ENCODE measurements at places on chromosomes 16 and 17.

- no peak for DNase-seq
Measured at GRCh38 chr17:69268543-69269014, 40.0 kb upstream of the ABCA10 start.

- DNase-seq: no peak
Measured at GRCh38 chr16:48129926-48130325, 25.9 kb downstream of the ABCC12 start.

DNA sequence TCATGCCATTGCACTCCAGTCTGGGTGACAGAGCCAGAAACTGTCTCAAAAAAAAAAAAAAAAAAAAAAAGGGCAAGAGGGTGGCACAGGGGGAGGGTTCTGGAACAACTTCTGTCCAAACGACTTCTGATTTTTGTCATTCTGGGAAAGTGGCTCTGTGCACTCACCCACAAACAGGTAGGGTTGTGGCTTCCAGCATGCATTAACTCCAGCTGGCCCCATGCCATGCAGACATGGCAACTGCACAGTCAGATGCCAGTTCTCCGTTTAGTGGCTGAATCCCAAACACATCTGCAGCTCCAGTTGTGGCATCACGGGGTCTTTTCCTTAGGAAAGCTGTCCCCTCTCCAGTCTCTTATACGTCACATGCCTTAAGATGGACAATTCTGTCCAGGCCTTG is 30.3 kb downstream of the B4GALNT2 start:
- no peak for DNase-seq

- no peak for DNase-seq
Measured at GRCh38 chr16:85385463-85386331, 227.4 kb upstream of the GSE1 start.

DNA sequence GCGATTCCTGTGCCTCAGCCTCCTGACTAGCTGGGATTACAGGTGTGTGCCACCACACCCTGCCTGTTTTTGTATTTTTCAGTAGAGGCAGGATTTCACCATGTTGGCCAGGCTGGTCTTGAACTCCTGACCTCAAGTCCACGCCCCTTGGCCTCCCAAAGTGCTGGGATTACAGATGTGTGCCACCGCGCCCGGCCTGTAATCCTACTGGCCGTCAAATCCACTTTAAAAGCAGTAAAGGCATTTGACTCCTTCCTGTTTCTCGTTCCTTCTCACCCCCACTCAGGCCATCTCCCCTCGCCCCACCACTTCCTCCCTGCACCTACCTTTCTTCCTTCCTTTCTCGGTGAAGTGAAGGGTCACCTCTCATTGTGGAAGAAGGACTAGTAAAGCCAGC is 69.4 kb upstream of the CREBBP start:
- DNase-seq: no peak

DNA sequence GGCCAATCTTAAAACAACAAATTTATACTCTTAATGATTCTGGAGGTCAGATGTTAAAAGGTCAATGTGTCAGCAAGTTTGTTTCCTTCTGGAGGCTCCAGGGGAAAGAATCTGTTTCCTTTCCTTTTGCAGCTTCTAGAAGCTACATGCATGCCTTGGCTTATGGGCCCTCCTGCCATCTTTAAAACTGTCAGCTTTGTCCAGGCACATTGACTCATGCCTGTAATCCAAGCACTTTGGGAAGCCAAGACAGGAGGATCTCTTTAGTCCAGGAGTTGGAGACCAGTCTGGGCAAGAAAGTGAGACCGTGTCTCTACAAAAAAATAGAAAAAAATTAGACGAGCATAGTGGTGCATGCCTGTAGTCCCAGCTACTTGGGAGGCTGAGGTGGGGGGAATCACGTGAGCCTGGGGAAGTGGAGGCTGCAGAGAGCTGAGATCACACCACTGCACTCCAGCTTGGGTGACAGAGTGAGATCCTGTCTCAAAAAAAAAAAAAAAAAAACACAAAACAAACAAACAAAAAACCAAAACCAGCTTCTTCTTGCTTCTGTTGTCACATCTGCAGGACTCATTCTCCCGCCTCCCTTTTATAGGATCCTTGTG is 58.3 kb downstream of the NOS2 start:
- no peak for DNase-seq

GRCh38 chr17:27576477-27577083 is 54.4 kb upstream of the LGALS9 start:
- no peak for DNase-seq

DNA sequence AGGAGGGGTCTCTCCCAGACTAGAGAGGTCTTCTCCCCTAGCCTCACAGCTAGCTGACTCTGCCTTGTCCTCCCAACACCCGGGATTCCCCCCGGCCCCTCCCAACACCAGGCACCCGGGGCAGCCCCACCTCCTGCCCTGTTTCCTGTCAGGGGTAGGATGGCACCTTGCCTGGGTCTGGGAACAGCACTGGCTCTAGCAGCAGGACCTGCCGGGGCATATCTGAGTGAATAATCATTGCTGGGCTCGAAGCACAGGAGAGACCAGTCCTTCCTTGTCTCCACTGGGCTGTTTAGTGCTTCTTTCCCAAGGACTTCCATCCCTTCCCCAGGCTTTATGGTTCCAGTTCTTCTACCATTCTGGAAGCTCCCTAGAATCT is 25.7 kb downstream of the MINK1 start:
- DNase-seq: no peak

GRCh38 chr17:74442670-74443515 is 11.0 kb downstream of the GPRC5C start:
- DNase-seq: no peak

Measured in stimulated activated CD8-positive, alpha-beta memory T cell treated with anti-CD3 and anti-CD28 coated beads, Interleukin-12 subunit alpha, Interleukin-12 subunit beta, amount 100 ng/mL, for 4 hours (primary cell).